Urothelium cell line (cell line): ENCODE measurements at places on chromosomes 12 and 14.

DNA sequence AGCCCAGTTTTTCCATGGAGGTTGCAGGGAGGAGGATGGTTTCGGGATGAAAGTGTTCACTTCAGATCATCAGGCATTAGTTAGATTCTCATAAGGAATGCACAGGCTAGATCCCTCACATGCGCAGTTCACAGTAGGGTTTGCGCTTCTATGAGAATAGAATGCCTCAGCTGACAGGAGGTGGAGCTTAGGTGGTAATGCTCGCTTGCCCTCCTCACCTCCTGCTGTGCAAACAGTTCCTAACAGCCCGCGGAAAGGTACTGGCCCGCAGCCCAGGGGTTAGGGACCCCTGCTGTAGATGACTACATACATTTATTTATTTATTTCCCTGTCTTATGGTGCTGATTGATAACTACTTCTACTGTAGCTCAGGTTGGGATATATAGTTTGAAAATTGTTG, 93.2 kb downstream of the FBXO33 start:
- no peak for DNase-seq

DNA sequence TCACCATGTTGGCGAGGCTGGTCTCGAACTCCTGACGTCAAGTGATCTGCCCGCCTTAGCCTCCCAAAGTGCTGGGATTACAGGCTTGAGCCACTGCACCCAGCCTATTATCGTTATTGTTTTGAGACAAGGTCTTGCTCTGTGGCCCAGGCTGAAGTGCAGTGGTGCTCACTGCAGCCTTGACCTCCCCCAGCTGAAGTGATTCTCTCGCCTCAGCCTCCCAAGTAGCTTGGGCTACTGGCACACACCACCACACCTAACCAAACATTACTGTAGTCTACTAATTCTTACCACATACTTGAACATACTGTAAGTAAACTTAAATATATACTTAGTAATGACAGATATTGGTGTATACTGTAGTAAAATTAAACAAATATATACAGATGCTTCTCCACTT, 4.5 kb upstream of the CDCA4 start:
- DNase-seq: no peak

GRCh38 chr12:23880988-23881387, 68.5 kb downstream of the SOX5 start:
- DNase-seq: no peak

DNA sequence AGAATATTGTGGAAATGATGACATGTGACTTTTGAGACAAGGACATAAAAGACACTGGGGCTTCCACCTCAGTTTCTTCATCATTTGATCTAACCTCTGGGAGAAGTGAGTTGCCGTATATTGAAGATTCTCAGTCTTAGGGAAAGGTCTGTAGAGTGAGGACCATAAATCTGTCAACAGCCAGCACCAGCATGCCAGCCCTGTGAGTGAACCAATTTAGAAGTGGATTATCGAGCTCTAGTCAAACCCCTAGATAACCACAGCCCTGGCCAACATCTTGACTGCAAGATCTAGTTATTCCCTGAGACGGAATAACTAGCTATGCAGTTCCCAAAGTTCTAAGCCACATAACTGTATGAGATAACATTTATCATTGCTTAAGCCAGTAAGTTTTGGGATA, 108.8 kb upstream of the PTPRR start:
- no peak for DNase-seq

GRCh38 chr14:71006200-71006563, 98.9 kb downstream of the PCNX1 start:
- DNase-seq: no peak

GRCh38 chr14:31774567-31774966, 213.4 kb downstream of the NUBPL start:
- DNase-seq: no peak

DNA sequence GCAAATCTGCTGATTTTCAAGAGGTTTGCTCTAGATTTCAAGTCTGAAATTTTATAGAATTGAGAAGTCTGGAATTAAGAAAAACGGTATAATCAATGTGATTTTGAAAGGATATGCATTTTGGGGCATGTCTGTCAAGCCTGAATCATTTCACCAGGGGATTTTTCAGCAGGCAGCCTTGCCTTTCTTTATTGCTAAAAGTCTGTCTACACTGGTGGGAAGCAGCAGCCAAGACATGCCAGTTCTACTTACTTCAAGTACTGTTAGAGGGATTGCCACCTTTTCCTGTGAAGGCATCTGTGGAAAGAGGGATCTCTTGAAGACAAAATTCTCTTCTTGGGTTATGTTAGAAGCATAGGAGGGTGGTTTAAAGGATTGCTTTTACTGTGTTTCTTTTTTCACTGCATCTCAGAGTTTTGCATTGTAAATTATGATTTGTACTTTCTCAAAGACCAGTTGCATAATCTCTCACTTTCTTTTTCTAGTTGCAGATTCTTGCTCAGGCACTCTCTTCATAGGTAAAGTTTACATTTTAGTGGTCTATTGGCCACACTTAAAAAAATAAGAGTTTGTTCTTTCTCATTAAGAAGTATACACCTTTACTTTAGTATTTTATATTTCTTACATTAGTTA, 837.0 kb downstream of the GALC start:
- no peak for DNase-seq

DNA sequence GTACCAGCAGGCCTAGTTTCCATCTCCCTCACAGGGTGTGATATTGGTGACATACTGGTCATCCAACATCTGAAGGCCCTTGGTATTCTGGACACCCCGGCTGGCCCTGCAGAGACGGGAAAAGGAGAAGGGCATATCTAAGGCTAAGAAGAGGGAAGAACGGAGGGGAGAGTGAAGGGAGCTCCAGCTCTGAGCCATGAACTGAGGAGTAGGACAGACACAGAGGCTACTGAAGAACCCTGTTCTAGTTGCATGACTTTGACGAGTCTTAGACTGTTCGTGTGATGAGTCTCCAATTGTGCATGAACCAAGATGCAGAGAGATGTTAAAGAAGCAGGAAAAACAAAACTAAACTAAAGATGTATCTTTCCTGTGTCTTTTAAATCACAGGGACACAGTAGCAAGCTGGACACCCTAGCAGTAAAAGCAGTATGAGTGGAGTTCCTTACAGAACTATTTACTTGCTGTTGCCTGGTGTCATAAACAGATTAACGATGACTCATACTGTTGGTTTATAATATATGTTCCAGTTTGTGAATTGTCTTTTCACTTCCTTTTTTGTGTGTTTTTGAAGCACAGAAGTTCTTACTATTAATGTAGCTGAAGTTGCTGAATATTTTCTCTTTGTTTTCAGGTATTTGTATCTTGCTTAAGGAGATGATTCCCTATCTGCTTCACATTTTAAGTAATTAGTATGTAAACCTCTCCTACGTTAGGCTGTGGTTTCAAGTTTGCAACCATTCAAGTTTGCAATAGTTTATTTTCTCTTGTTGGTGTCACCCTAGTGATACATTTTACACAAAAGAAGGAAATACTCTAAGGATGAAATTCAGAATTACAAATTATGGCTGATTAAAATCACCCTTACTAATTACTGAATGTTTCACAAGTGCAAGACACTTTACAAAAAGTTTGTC, 15.7 kb downstream of the FAR2 start:
- peak; percentile 26 for DNase-seq

- DNase-seq: peak; percentile 27
Measured at GRCh38 chr12:22283006-22283506, 51.5 kb downstream of the ST8SIA1 start.

DNA sequence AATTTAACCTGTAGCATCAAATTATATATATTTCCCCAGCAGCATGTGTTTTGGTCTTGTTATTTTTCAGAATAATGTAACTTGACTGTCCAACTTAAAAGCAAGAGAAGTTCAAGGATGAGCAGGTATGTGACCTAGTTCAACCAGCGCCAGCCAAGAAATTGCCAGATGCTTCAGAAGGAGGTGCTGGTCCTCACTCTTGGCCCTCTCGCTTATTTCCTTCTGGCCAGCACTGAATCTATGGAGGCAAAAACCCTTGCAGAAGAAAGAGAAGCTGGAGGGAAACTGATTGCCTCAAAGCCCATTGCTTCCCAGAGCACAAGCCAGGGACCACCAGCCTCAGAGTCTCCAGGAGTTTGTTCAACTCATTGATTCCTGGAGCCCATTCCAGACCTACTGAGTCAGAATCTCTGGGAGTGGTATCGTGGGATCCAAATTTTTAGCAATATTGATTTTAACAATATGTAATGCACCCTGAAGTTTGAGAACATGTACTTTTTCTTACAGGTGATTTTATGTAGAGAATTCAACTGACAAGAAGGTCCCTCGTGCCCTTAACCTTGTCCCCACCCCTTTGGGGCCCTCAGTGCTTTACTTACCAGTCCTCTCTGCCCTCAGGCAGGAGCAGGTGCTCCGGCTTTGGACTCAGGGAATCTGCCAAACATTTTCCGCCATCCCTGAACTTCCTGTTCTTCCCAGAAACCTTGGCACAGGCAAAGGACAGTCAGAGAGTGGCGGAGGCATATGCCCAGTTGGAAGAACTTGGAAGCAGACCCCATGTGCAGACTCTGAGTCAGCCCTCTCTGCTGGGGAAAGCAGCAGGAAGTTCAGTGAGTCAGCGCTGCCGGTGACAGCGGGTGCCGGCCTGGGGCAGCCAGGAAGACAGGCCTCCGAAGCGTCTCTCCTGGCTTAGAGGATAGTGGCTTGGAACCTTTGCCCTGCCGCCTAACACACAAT, 10.4 kb downstream of the BEST3 start:
- peak; percentile 74 for DNase-seq

- DNase-seq: peak; percentile 88
Measured at GRCh38 chr12:12927211-12928079, 24.5 kb downstream of the GPRC5D start.

DNA sequence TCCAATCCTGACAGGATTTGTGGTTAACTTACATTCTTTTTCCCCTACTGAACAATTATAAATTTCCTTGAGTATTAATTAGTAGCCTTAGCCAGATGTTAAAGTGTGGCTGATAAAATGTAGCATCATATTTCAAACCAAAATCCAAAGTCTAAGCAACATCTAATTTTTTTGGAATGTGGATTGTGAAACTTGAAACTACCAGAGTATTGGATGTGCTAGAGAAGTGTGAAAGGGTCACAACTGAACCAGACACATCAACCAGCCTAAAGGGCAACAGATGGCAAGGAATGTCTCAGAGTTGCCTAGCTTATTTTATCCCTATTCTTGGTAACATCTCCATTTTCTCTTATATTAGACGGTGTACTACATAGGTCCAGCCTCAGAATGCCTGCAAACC, 153.1 kb upstream of the DCN start:
- DNase-seq: no peak

DNA sequence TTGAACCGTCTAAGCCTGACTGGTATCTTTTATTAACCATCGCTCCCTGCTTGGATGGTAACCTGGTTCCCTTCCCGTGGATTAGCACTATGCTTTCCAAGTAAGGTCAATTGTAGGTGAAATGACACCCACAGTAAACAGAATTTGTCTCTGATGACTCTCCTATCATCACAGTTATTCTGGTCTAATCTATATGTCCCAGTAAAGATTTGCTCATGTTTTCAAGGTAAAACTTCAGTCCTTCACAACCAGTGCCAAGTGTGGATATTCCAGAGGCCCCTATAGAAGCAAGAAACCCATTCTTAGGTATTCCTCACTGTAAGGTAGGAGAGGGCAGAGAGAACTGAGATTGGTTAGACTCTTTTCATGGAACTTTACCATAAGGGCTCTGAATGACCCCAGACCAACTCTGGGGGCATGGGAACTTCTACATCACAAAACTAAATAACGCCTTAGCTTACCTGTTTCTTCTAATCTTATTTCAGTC, 9.9 kb upstream of the HAUS4 start:
- no peak for DNase-seq

- no peak for DNase-seq
Measured at GRCh38 chr12:49863946-49864797, 21.3 kb upstream of the BCDIN3D start.

- no peak for DNase-seq
Measured at GRCh38 chr14:36946872-36947271, 225.5 kb downstream of the SLC25A21 start.

GRCh38 chr14:64209444-64210131, 84.6 kb downstream of the ESR2 start:
- no peak for DNase-seq

- no peak for DNase-seq
Measured at GRCh38 chr12:34287986-34288962, 266.0 kb downstream of the ALG10 start.

DNA sequence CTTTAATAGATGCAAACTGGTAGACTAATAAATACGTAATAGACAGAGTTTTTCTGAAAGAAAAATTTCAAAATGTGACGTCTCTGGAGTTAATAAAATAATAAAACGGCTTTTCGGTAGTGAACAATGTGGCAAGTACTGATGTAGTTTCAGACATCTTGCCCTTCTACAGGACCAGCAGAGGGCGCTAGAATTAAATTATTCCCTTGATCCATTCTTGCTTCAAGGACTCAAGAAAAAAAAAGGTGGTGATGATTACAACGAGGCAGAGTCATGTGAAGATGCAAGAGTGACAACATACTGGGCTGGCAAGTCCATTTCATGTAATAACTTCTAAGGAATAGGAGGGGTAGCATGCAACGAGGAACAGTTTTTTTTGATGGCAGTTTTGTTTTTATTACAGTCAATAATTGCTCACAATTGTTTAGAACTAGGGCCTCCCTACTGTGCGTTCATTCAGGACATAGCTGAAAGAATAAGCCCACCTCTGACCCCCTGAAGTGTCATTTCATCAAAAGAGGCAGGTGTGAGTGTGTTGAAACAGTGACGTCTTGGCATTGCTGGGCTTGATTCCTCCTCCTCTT, 101.0 kb upstream of the GZMB start:
- peak; percentile 53 for DNase-seq

- peak; percentile 82 for DNase-seq
Measured at GRCh38 chr14:50067723-50068495, 48.5 kb downstream of the VCPKMT start.

- DNase-seq: peak; percentile 90
Measured at GRCh38 chr14:74860899-74861733, 14.8 kb downstream of the PROX2 start.

- DNase-seq: no peak
Measured at GRCh38 chr12:12201274-12201758, 65.5 kb downstream of the LRP6 start.

DNA sequence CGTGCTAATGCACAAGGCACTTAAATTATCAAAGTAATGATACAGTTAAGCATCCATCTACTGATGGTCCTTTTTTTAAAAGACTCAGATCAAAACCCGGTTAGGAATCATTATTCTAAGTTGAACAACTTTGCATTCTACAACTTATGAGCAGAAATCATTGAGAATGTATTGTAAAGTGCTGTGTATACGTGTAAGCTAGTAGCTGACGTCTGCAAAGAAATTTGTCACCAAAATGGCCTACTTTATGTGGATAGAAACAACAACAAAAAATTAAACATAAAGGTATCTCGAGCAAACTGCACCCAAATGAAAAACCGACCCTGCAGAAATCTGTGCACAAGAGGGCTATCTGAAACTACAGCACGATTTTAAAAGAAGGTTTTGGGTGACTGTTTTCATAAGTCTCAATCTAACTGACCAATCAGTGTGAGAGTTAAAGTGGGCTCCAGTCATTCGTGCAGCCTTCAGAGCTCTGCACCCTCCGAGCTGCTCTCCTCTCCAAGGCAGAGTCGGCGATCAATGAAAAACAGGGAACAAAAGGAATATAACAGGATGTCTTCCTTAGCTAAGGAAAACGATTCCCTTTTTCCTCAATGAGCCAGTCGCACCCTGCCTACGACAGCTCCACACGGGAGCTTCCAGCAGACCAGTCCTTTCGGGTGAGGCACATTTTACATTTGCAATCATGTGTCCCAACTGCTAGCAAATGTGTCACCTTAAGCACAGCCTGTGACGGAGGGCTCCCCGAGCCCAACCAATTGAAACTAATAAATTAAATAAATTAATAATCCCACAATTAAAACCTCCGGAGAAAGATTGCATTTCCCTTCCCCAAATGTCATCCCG, 200.7 kb upstream of the FOXN3 start:
- peak; percentile 11 for DNase-seq

GRCh38 chr12:24948420-24948756, 513 bp downstream of the BCAT1 start:
- DNase-seq: peak; percentile 53
